ENCODE measurements at places on chromosomes 4 and X.

DNA sequence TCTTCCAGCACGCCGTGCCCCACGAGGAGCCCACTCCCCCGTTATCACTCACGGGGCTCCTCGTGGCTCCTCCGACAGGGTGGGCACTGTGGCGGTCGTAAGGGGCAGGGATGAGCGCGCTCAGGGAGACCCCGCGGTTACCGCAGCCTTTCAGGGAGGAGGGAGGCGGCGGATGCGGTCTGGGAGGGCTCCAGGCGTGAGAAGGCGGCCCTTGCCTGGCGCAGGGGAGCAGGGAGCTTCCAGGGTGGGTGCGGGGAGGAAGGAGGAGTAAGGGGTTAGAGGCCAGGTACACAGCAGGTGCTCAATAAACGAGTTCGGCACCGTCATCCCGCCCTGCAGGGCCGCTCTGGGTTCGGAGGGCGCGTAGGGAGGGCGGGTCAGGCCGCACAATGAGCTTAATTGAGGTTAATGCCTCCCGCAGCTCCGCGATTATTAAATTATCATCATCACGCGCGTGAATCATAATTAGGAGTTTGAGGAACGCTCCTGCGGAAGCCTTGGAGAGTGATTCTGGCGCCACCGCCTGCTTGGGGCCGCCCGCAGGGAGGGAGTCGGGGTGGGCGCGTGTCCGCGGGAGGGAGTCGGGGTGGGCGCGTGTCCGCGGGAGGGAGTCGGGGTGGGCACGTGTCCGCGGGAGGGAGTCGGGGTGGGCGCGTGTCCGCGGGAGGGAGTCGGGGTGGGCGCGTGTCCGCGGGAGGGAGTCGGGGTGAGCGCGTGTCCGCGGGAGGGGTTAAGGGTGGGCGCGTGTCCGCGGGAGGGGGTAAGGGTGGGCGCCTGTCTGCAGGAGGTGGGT is 7.6 kb upstream of the NKX1-1 start:
- no peak for DNase-seq

DNA sequence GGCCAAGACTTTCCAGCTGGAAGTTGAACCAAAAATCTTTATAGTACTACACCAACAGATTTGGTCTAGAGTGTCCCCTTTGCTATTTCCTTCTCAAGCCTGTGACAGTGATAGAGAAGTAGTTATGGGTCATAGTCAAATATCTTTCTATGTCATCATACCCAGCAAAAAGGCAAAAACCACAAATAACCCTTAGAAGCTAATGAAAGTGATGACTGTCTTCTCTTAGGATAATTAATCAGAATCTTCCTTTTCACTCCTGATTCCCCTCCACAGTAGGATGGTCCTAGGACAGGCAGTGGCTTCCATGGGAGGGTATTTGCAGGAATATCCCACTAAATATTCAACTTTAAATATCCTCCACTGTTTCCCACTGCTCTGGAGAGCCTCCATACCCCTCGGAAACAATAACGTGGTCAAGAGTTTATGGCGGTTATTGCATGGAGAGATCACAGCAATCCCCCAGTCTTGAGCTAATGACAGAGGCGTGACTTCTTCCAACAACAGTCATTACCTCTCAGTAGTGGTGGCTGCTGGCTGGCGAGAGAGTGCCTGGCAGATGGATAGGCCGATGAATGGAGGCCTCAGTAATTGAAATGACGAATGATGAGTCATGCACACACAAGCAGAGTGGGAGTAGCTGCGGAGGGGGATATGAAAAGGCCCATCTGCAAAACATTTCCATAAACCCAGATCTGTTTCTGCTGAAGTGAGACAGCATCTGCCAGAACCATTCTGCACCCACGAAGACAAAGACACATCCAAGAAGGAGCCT is 154.9 kb downstream of the STK32B start:
- DNase-seq, result no peak

DNA sequence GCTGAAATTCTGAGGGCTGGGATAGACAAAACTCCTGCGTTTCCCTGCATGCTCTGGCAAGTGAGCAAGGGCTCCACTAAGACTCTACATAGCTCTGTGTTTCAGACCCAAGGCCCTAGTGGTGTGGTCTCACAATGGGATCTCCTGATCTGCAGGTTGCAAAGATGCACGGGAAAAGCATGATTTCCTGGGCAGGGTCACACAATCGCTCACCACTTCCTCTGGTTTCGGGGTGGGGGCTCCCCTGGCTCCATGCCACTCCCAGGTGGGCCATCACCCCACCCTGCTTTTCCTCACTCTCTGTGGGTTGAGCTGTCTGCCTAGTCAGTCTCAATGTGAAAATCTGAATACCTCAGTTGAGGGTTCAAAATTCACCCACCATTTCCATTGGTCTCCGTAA is 111.5 kb downstream of the KLF8 start:
- no peak for DNase-seq

DNA sequence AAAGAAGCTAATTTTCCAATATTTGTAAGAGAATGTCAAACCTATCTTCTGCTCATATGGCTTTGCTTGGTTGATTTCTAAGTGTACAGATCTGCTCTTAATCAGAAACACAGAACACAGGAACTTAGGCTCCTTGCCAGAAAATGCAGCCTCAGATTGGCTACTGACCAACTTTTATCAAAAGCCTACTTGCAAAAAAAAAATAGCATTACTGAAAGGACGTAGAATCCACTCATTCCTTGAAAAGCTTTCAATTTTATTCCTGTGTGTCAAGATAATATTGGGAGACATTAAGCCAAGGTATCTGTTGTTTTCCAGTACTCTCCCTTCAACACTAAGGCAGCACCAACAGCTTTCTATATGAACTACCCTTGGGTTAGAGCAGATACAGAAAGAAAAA is 127.6 kb upstream of the INTU start:
- no peak for DNase-seq

GRCh38 chr4:106502106-106502699 is 133.6 kb upstream of the GIMD1 start:
- peak; percentile 3 for DNase-seq

- no peak for DNase-seq
Observed at GRCh38 chr4:108048997-108049396, 59.3 kb downstream of the HADH start.

DNA sequence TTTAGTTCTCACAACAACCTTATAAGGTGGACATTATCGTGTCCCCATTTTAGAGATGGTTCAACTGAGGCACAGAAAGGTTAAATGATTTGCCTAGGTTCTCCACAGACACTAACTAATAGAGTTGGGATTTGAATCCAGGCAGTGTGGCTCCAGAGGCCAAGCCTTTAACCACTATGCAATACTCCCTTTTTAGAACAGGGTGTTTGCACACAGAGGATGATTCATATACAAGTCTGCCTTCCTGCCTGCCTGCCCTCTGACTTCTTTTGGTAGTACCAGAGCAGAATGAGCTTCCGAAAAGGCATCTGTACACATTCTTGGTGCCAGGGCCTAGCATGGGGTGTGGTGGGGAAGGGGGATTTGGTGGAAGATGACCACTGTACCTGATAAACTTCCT is 150.8 kb upstream of the ARHGEF9 start:
- DNase-seq, result no peak

- no peak for DNase-seq
Observed at GRCh38 chrX:118228041-118228440, 111.4 kb upstream of the KLHL13 start.

DNA sequence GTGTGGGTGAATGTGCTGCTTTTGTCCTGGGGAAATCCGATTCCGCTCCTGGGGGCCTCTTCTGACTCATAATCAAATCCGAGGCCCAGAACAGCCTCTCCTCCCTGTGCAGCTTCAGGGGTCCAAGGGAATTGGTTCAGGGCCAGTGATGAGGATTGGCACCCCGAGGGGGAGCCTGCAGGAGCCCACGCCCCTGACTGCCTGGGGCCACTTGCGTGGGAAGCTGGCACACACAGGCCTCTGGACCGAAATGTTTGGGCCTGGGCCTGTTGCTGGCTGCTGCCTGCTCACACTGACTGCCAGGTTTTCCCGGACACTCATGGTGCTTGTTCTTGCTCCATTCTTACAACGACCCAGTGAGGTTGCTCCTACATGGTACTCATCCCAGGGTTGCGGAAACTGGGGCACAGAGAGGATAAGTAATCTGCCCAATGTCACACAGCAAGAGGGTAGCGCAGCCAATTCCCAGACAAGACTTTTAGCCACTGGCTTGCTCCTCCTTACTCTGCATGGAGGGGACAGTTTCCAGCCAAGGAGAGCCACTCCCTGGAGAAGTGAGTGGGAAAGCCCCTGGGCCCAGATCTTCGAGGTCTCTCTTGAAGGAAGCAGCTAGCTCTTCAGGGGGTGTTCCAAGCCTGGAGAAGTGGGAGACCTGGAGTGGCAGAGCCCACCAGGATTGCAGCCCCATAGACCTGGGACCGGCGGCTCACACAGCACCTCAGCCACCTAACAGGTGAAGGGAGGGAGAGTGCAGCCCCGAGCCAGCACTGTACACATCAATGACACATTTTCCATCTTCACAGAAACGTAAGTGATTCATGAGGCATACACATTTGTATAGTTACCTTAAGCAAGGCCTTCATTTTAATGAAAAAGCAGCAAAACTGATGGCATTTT is 20.3 kb downstream of the CFAP99 start:
- DNase-seq, result no peak

GRCh38 chr4:54063737-54064316 is 578 bp downstream of the CHIC2 start:
- DNase-seq, result no peak

GRCh38 chr4:110998320-110998719 is 375.4 kb upstream of the PITX2 start:
- peak; percentile 1 for DNase-seq

DNA sequence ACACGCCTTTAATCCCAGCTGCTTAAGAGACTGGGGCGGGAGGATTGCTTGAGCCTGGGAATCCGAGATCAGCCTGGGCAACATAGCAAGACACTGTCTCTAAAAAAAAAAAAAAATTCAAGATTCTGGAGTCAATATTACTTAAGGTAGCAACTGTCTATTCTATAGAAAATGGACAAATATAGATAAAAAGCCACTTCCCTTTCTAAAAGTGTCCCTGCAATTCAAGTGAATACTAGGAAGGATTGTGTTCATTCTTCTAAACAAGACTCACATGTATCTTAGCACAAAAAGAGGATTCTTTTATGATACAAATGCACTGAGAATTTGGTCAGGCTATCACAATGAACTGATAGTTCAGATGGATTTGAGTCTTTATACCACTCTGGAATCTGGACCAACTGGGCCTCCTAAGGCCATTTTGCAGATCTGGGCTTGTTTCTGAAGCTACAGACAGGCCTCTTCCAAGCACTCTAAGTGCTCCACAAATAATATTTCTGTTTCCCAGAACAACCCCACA is 7.0 kb downstream of the PKD2 start:
- DNase-seq, result no peak

DNA sequence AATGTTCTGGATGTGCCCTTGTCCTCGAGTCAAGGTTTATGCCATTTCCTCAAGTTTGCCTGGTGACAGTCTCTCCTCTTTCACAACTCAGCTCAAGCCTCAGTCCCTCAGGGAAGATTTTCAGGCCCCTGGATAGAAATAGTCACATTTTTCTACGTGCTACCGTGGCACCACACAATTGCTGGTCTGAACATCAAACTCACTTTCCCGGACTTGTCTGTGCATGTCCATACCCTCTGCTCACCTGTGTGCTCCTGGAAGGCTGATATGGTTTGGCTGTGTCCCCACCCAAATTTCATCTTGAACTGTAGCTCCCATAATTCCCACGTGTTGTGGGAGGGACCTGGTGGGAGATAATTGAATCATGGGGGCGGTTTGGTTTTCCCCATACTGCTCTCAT is 129.7 kb downstream of the HS3ST1 start:
- no peak for DNase-seq

- no peak for DNase-seq
Observed at GRCh38 chr4:95181243-95181995, 367.4 kb downstream of the UNC5C start.

GRCh38 chr4:90186229-90186628 is 59.0 kb downstream of the CCSER1 start:
- no peak for DNase-seq

GRCh38 chrX:39975101-39975925 is 122.4 kb downstream of the BCOR start:
- DNase-seq, result no peak

GRCh38 chrX:85590638-85591037 is 211.2 kb upstream of the POF1B start:
- no peak for DNase-seq

Measured in NCI-H1930 (cell line).